ENCODE measurements at places on chromosomes 1 and 21.

GRCh38 chr1:154867841-154868605, 2.1 kb downstream of the KCNN3 start:
- no peak for DNase-seq

- DNase-seq, result peak; percentile 66
Measured at GRCh38 chr1:150151291-150152181, 1.8 kb downstream of the PLEKHO1 start.

- no peak for DNase-seq
Measured at GRCh38 chr1:9590201-9590600, 1.5 kb downstream of the TMEM201 start.

- no peak for DNase-seq
Measured at GRCh38 chr21:46425571-46425970, 33.1 kb upstream of the DIP2A start.

DNA sequence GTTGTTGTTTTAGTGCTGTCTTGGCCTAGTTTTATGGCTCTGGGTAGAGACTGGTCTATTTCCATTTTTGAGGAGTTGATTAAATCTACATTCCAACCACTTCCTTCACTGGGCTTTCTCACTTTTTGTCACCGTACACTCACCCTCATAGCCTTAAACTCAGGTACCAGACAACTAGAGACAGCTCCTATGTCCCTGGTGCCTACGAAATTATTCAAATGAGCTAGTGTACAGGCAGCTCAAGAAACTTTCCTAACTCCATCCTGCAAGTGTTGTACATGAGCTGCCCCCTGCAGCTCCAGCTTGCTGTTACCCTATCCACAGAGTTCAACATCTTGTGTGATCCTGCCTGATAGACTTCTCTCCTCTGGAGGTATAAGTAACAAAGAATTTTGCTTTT, 704.8 kb upstream of the RGS18 start:
- no peak for DNase-seq

- no peak for DNase-seq
Measured at GRCh38 chr1:183218027-183218618, 32.1 kb downstream of the LAMC2 start.

- DNase-seq, result no peak
Measured at GRCh38 chr1:153614906-153615305, 1.2 kb downstream of the S100A14 start.

GRCh38 chr1:95201905-95202304, 32.1 kb upstream of the RWDD3 start:
- DNase-seq, result no peak

DNA sequence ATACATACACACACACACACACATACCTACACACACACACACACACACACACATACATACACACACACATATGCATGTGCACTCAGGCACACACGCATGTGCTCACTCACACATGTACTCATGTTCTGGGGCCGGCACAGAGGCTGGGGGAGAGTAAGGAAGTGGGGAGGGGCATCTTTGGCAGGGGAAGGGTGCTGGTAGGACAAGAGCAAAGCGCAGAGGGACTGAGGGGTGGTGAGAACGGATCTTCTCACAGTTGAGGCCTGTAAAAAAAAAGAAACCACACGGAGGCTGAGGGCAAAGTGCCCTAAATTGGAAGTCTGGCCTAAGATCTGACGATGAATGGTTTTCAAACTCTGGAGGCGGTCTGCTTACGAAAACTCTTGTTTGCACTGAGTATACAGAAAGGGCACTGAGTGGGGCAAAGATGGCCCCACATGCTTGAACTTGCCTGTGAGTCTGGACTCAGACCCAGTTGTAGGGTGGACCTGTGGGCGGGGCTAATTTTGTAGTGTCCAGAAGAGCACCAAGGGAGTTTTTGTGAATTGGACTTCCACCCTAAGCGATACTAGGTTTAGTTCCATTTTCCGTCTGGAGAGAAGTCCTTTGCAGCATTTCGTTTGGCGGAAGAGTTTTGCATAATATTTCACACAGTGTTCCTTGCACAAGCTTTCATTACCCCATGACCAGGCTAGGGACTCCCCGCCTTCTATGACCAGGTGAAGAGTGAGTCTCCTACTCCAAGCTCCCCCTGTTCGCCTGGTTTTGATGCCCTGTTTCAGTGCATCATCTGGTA, 79.3 kb upstream of the LYST start:
- no peak for DNase-seq

- DNase-seq, result no peak
Measured at GRCh38 chr1:46525253-46525983, 26.0 kb downstream of the KNCN start.

GRCh38 chr1:62438163-62438562, 1.3 kb downstream of the USP1 start:
- no peak for DNase-seq

- DNase-seq, result peak; percentile 98
Measured at GRCh38 chr1:158999316-159000069, 10.2 kb upstream of the IFI16 start.

GRCh38 chr1:216830424-216831210, 107.4 kb upstream of the ESRRG start:
- no peak for DNase-seq

DNA sequence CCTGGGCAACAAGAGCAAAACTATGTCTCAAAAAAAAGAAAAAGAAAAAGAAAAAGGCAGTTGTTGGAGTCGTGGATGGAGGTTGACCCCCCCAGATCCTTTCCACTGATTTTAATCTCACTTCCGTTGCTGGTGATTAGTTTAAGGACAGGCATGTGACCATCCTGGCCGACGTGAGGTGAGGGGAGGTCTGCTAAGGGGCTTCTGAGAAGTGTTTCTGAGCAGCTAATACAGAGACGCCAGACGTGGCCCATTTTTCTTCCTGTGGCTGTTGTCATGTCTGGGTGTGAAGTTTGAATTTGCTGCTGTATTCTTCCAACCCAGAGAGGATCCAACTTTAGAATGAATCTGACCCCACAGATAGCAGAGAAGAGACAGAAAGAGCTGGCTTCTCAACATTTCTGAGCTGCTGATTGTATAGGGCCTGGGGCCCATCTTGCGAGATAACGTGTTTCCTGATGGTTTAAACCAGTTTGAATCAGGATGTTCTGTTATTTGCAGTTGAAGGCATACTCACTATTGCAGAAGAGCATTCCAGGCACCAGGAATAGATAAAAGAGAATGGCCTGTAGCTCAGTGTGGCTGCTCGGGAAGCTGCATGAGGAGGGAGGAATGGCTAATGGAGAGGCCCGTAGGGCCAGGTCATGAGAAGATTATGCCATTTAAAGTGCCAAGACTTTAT, 22.8 kb upstream of the SSBP3 start:
- DNase-seq, result no peak

DNA sequence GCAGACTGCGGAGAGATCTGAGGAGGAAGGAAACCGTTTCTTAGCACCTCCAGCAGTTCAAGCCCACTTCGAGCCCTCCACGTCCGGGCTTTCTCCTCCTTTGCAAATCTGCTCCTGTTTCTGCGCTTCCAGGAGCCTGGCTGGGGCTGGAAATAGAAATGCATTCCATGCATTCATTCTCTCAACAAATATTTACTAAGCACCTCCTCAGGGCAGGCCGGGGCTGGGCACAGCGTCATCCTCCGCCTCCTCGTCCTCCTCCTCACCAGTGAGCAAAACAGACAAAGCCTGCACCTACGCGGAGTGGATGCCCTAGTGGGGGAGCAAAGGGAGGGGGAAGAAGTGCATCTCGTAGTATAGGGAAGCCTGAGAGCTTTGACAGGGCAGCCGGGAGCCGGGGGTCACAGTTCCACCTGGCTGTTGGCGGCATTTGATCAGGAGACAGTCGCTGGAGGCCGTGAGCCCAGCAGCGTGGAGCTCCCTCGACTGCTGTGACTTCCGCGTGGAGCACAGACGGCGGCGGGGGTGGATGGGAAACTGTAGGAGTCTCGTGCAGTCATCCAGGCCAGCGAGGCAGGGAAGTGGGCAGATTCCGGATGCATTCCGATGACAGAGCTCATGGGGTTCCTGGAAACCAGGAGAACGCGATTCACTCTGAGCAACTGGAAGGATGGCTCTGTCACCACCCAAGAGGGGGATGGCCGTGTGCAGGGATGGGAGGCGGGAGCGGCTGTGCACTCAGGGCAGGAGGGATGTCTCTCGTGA, 93.5 kb downstream of the SIK1 start:
- DNase-seq, result peak; percentile 95

- DNase-seq, result no peak
Measured at GRCh38 chr21:46641656-46642055, 6.2 kb downstream of the PRMT2 start.

- no peak for DNase-seq
Measured at GRCh38 chr1:248816042-248816851, 9.5 kb downstream of the SH3BP5L start.

- DNase-seq, result no peak
Measured at GRCh38 chr1:83970114-83970513, 28.8 kb downstream of the TTLL7 start.

- DNase-seq, result no peak
Measured at GRCh38 chr1:68347415-68347814, 102.3 kb downstream of the RPE65 start.

DNA sequence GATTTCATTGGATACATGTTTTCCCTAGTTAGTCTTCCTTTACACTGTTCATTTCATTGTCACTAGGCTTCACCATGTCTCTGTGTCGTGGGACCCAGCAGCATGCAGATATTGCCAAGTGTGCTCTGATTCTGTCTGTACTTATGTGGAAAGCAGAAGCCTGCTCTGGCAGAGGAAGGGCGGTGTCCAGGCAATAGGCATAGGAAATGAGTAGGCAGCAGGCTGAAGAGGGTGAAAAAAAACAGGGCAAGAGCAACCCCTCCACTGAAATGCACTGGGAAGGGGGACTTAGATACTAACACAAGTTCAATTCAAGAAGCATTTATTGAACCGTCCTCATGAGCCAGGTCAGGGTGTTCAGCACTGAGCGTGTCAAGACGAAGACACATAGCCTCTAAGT, 85.2 kb upstream of the VAV3 start:
- DNase-seq, result no peak

- DNase-seq, result peak; percentile 87
Measured at GRCh38 chr1:215517441-215517891, 49.6 kb upstream of the KCTD3 start.

- no peak for DNase-seq
Measured at GRCh38 chr1:61053712-61054600, 28.4 kb upstream of the NFIA start.

DNA sequence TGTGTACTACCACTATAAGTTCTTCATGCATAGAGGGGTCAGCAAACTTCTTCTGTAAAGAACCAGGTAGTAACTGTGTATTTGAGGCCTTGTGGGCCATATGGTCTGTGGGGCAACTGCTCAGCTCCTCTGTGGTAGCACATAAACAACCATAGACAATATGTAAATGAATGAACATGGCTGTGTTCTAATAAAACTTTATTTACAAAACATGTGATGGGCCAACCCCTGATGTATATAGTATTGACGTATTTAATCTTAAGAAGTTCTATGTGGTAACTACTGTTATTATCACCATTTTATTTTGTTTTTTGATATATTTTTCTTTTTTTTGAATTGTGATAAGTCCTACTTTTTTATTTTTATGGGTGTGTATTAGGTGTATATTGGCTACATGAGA, 15.4 kb downstream of the TRAF5 start:
- no peak for DNase-seq

- no peak for DNase-seq
Measured at GRCh38 chr1:21292984-21293536, 2.8 kb upstream of the ECE1 start.

DNA sequence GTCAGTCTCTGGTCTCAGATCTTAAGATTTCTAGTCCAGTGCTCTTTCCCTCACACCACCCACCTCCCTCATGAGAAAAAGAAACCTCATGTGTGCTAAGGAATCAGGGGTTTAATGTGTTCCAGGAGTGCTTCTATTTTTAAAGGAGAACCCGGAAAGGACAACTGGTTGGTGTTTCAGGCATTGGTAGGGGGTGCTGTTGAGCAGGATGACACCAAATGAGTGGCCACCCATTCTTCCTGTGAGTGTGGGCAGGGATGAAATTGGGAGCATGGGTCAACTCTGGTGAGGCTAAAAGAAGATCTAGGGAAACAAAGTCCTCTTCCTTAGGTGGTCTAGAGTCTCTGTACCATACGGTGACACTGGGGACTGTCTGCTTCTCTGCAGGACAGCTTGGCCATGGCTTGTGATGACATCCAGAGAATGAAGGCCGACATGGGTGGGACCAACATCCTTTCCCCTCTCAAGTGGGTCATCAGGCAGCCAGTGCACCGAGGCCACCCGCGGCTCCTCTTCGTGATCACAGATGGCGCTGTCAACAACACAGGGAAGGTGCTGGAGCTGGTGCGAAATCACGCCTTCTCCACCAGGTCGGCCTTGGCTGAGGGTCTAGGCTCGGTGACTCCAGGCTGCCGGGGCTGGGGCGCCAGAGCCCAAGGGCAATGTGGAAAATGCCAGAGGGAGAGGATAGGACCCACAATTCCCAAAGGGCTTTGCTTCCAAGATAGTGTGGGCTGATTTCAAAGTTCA, 39.3 kb downstream of the VWA5B1 start:
- DNase-seq, result no peak
